IMR-90 (cell line): ENCODE measurements at places on chromosomes 1 and 21. TPM values are rescaled to one million over a fixed set of nuclear protein-coding genes. Genes with fewer than 3 reads are reported as not detected.

Gene CLCA4
- total RNA-seq: not detected in 2 replicates

Gene C4BPB
- not detected in 2 replicates for total RNA-seq

Gene CHIT1
- not detected in 2 replicates for total RNA-seq

Gene TRIM45
- total RNA-seq: 1.7 and 2.0 TPM in 2 replicates

Gene CD247
- total RNA-seq: not detected in 2 replicates

Gene LDLRAD1
- not detected in 2 replicates for total RNA-seq

Gene TTC22
- not detected in 2 replicates for total RNA-seq

Gene CRYAA
- not detected in 2 replicates for total RNA-seq

Gene ANKRD34A
- total RNA-seq: 0.56 and 0.90 TPM in 2 replicates

Gene CLCA1
- total RNA-seq: not detected in 2 replicates

Gene ADAMTS1
- total RNA-seq: 106 and 116 TPM in 2 replicates

Gene GAS5
- 380 and 450 TPM in 2 replicates for total RNA-seq

Gene ADCY10
- total RNA-seq: under 0.01 TPM in 2 replicates

Gene FAM163A
- total RNA-seq: not detected in 2 replicates

Gene ANGPTL3
- not detected in 2 replicates for total RNA-seq

Gene HSF2BP
- total RNA-seq: 0.83 and 0.90 TPM in 2 replicates

Gene SLC45A1
- total RNA-seq: 0.72 and 0.83 TPM in 2 replicates
